ENCODE measurements at places on chromosomes 6 and 20.

DNA sequence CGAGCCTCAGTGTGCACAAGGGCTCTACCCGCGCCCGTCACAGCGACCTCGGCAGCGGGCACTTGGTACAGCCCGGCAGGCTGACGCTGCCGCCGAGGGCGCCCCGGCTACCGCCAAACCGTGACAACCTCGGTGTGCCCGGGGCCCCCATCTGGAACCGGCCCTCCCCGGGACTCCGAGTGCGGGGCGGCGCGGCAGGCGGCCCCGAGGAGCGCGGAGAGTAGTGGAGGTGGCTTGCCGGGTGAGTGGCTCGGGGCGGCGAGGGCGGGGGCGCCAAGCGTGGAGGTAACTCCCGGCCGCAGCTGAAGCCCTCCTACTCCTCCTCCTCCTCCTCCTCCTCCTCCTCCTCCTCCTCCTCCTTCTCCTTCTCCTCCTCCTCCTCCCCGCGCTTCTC, at the start of gene ISM1:
TSS of gene ISM1 (plus strand) at position 371 of the 394 bp plus-strand sequence. CDS start 503 bp downstream, outside the sequence.
- no peak for DNase-seq

GRCh38 chr6:133567636-133568035, 321.3 kb upstream of the TCF21 start:
- no peak for DNase-seq

- no peak for DNase-seq
These were observed 508.4 kb upstream of the GJE1 start for GRCh38 chr6:141624301-141624700.

DNA sequence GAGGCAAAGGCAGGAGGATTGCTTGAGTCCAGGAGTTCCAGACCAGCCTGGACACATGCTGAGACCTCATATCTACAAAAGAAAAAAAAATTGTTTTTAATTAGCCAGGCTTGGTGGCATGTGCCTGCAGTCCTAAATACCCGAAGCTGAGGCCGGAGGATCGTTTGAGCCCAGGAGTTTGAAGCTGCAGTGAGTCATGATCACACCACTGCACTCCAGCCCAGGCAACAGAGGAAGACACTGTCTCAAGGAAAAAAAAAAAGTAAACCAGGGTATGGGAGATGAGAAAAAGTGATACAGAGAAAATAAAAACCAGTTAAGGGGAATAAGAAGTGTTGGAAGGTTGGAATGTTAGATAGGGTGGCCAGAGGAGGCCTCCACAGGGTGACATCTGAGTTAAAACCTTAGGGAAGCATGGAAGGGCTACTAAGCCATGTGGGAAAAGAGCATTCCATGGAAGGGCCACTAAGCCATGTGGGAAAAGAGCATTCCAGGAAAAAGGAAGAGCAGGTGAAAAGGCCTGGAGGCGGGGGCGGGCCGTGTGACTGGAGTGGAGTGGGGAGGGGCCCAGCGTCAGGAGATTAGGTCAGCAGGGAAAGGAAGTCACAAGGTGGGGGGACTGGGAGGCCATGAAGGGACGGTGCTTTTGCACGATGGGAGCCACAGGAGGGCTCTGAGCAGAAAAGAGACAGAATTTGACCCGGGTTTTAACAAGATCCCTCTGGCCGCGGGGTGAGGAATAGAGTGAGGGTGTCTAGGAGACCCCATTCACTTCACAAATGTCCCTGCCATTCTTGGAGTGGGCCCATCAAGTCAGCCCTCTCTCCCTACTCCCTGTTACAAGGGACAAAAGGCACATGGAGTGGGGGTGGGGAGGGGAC, 18.3 kb downstream of the CPNE5 start:
- no peak for DNase-seq

DNA sequence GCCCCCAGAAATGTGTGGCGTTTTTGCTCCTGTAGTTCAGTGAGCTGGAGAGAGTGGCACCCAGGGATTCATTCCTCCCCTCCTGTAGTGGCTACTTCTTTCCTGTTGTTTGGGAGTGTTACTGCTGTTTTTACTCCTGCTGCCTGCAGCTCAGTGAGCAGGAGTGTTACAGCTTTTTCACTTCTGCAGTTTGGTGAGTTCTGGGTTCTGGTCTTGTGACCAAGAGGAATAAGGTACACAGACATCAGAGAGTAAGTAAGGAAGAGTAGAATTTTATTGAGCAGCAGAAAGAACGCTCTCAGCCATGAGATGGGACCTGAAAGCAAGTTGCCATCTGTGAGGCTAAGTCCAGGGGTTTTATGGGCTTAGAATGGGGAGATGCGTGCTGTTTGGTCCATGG, 966.3 kb upstream of the CITED2 start:
- no peak for DNase-seq

- peak; percentile 48 for DNase-seq
These were observed 919.0 kb downstream of the KIF16B start for GRCh38 chr20:15654208-15654649.
